Central memory CD8-positive, alpha-beta T cell (primary cell): ENCODE measurements at places on chromosomes 7 and 10.

GRCh38 chr7:115782696-115783490 lies 247.7 kb downstream of the TFEC start:
- no peak for DNase-seq
- no peaks in the 10 kb centered on the region for H3K27me3 ChIP-seq
- no peak overlapping the region for H3K4me3 ChIP-seq
- no peaks in the 10 kb centered on the region for H3K4me1 ChIP-seq
- H3K27ac ChIP-seq = no peak overlapping the region

GRCh38 chr10:36602374-36602773 lies 523.0 kb upstream of the ANKRD30A start:
- no peak overlapping the region for H3K4me3 ChIP-seq
- H3K27ac ChIP-seq = no peak overlapping the region
- no peaks in the 10 kb centered on the region for H3K27me3 ChIP-seq
- H3K4me1 ChIP-seq = no peaks in the 10 kb centered on the region

DNA sequence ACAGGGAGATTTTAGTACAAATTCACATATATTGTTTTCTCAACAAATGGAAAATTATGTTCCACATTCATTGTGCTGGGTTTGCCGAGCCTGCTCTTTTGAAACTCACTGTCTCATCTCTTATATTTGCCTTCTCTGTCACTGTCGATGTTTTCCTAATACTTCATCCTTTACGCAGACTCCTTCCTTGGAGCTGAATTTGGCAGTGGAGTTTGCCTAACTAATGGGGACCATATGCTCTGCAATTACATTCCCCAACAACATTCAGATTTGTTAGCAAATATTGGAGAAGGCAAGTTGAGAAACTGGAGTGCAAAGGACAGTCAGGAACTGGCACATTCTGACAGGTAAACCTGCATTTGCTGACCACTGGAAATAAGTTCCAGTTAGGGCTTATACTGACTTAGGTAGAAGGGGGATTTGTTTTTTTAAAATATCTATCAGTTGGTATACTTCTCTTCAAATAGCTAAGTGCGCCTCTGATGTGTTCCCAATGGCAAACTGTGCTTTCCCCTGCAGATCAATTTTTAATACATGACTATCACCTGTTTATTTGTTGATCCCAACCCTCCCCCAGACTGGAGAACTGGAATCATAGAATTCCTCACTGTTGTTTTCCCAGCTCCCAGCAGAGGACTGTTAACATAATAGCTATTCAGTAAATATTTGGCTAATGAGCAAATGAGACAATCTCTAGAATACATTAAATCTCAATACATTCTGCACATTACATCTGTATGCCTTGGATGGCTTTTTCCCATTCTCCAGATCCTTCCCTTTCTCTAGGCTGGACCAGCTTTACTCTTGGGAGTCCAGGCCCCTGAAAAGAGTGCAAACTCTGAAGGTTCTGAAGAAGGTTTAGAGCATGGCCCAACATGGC lies 769.3 kb downstream of the KCNMA1 start:
- DNase-seq = no peak
- no peaks in the 10 kb centered on the region for H3K4me1 ChIP-seq
- no peaks in the 10 kb centered on the region for H3K27me3 ChIP-seq

DNA sequence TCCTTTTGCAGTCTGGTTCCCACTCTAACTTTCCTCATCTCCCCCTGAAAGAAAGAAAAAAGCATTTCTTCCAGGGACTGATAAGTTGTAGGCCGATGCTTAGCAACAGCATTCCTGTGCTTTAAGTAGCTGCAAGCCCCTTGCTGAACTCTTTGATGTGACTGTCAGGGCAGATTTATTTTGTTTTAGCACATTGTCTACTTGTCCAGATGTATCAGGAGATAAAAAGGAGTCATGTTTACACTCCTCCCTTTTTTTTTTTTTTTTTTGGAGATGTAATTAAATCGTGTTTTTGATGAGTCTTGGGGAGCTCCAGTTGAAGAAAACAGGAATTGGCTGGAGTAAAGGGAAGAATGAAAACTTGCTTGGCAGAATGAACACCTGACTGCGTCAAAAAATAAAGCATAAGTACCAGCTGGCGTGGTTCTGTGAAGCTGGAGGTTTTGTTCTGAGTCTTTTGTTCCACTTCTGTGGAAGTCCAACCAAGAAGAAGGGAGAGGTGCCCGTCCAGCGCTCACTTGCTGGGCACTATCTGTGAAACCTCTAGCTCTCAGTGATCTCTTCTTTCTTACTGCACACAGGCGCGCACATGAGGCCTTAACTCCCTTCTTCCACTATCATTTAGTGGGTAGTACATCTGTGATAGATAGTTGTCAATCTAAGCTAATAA lies 871.7 kb downstream of the LRMDA start:
- H3K27me3 ChIP-seq = no peaks in the 10 kb centered on the region
- DNase-seq = no peak
- H3K4me1 ChIP-seq = no peaks in the 10 kb centered on the region
- H3K4me3 ChIP-seq = no peak overlapping the region
- H3K27ac ChIP-seq = no peak overlapping the region

DNA sequence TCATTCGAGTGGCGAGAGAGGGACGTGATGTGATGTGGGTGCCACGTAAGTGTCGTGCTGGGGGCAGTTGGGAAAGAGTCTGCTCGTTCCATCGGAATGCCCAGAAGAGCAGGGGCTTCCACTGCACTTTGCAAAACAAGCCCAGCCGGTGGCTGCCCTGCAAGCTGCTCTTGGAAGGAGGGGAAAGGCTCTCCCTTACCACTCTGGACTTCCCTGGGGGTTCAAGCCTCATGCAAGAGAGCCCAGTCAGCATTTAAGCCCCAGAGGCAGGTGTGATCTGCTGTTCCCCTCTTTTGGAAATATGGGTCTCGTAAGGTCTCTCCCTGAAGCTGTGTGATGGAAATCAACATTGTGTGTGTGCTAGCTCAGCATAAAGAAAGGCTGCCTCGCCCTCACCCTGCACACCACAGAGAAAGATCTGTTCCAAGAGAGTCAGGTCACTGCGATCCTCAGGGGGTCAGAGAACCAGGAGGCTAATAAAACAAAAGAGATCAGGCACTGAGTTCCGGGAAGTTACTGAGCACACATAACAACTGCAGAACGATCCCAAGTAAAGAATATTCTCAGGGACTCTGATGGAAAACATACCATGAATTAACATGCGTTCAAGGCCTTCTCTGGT lies 212.5 kb downstream of the ADAM12 start:
- no peak overlapping the region for H3K27ac ChIP-seq
- no peaks in the 10 kb centered on the region for H3K36me3 ChIP-seq
- no peak for DNase-seq
- no peaks in the 10 kb centered on the region for H3K4me1 ChIP-seq

DNA sequence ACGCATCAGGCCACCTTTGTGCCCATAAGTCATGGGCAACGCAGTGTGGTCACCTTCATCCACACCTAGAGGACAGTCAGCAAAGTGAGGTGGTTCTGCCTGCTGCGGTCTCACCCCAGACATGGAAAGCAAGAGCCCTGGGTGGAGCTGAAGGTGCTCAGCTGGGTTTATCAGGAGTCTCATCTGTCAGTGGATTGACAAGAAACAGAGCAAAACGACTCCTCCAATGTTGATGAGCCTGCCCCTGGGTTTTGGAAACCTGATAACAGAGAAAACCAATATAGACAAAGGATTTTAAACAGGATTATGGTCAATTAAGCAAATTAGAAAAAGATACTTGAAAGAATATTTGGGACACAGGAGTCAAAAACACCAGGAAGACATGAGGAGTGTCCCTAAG lies 229.3 kb upstream of the PRSS58 start:
- H3K27me3 ChIP-seq = no peaks in the 10 kb centered on the region
- no peak overlapping the region for H3K4me3 ChIP-seq
- H3K36me3 ChIP-seq = peaks cover 2% of the 10 kb centered on the region
- DNase-seq = no peak
- H3K27ac ChIP-seq = no peak overlapping the region

GRCh38 chr10:50538555-50539398 lies 85.0 kb downstream of the SGMS1 start:
- H3K4me1 ChIP-seq = peaks cover 56% of the 10 kb centered on the region
- no peak overlapping the region for H3K27ac ChIP-seq
- H3K36me3 ChIP-seq = no peaks in the 10 kb centered on the region
